ENCODE measurements at places on chromosomes 4 and X.

DNA sequence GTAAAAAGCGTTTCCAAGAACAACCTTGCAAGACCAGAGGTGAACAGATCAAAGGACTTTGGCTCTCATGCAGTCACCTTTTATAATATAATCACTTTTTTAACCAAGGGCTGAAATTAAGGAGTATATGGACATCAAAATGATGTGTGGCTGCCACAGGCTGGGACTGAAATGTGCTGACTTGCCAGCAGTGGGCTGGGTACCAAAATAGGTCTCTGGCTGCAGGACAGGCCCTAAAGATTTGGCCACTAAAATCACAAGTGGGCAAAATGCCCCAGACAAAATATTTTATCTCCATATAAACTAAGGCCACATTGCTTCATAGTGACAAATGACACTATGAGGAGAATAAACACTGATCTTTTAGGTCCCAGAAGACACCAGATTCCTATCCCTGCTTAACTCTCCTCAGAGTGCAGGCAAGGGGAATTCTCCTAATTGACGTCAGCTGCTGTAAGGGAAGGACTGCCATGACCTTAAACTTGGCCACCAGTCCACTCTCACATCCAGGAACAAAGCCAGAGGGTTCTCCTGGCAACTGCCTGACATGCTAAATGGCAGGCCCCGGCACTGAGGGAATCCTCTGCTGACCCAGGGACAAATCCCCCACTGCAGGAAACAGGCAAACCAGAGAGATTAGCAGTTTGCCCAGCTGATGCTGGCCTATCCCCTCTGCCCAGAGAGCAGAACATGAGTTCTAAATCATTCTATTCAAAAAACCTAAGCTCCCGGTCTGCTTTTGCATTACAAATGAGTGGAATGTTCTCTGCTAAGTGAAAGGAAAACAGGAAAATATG, 155.8 kb downstream of the PPP3CA start:
- DNase-seq, result peak; percentile 13

GRCh38 chr4:139337612-139338011, 35.3 kb upstream of the NDUFC1 start:
- DNase-seq, result no peak

- DNase-seq, result no peak
These were observed 94.3 kb downstream of the ANAPC10 start for GRCh38 chr4:145003675-145004074.

GRCh38 chr4:48046059-48046458, 29.5 kb downstream of the NIPAL1 start:
- DNase-seq, result no peak

DNA sequence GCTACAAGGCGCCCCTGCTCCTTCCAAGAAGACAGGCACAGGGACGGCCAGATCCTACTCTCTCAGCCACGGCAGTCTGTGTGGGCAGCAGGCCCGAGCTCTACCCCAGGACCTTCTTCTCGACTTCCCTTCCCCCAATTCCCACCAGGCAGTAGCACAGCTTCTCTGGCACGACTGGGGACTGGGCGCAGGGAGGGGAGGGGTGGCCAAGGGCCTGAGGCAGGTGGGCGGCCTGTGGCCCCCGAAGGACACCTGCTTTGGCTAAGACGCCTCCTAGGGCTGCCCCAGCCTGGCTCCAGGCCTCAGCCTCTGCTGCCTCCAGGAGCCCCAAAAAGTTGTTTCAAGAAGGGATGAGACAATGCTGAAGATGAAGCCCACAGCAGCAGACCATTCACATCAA, 24.2 kb upstream of the IRF2 start:
- no peak for DNase-seq

DNA sequence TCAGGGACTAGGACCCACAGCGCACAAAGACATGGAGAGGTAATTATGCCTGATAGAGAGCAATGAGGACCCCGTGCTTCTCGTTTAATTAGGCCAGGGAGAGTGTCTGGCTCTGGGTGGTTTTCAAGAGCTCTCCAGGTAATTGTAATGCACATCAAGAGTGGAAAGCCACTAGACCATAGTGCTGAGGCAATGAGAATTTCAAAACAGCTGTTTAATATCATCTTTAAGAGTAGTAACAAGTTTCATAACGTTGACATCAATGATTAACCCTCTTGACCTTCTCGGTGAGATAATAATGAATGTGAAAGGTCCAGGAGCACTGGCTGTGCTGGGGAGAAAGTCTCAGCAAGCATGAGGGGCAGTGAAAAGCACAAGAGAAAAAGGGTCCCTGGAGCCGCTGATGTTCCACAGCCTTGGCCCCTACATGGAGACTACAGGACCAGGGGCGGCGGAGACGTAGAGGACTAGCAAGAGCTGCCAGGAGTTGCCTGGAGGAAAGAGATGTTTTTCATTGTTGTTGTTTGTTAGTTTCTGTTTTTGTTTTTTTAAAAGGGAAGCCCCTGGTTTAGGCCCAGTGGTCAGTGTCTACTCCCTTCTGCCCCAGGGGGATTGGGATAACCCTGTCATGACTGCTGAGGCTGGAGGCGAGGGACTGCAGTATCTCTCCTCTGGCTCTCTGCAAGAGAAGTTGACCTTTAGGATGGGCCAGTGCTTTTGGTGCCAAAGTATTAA, 14.8 kb upstream of the CXCR3 start:
- no peak for DNase-seq

DNA sequence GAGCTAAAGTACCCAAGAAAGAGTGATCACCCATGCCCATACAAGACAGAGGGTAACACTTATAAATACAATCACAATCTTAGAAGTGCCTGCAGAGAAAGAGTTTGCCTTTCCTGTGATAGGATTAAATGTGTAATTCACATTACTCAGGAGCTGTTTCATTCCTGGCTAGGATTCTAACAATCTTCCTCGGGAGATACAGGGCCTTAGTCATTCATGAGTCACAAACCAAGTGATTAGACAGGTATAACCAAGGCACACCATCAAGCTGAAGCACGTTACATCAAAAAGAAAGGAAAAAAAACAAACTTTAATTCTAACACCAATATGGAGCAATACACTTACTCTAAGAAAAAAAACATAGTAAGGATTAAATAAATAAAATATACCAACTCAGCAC, 14.9 kb downstream of the ABCG2 start:
- no peak for DNase-seq

DNA sequence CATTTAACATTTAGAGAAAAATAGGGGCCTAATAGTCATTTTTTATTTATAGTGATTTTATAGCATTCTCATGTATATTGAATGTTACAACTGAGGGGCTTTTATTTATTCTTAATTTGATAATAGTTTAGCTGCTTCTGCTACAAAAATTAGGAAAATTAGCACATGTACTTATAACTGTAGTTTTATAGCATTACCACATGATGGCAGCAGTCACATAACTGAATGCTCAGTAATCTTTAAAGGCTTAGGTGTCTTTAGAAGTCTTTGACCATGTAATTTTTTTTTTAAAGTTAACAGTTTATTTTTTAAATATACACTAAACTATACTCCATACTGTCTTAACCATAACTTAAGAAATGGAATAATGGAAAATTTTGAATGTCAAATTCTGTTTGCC, 136.6 kb downstream of the STAG2 start:
- DNase-seq, result no peak

DNA sequence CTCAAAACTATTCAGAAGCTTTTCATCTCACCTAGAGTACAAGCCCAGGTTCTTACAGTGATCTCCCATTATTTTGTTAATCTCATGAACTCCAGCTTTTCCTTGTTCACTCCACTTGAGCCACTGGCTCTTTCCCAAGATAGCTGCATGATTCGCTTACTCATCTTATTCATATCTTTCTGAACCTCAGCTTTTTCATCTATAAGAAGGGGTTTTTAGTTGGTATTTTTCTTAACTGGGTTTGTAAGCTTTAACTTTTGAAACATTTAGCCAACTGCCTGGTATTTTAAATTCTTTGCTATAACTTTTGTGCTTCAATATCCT, 24.0 kb downstream of the GIMD1 start:
- DNase-seq, result no peak

DNA sequence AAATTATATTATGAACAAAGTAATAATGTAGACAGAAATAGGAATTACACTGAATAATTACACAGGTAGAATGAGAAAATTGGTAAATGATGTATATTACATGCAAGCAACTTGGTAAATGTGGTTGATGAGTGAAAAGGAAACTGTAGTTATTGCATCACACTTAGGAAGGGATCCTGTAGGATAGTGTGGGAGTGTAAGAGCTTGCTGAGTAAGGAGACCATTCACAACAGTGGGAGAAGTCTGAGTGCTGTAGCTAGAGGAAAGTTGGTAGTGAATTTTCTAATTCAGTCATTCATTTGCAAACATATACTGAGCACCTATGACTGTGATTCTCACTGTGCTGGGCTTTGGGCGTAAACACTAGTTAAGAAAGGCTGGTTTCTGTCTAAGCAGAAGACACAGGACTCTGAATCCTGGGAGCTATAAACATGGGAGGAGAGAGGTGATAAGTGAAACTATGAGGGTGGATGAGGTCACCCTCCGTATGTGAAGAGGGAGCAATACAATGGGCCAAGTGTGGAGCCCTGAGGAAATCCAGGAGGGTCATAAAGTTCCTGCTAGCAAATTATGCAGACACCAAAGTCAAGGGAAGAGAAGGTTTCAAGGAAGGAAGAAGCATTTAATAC, 14.2 kb upstream of the CPE start:
- DNase-seq, result no peak

DNA sequence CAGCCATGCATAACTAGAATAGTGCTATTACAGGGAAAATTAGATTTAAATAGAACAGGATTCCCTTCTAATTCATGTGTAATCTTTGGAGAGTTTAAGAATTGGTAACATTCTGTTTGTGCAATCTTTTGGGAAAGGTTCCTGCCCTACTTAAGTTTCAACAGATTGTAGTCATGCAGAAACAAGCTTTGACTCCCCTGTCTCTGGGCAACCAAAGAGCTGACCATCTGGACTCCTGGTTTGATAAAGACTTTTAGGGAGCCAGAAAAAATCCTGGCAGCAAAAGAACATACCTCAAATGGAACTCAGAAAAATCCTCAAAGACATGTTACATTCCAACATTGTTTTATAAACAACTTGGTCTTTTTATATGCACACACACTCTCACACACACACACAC, 191.1 kb upstream of the NEIL3 start:
- no peak for DNase-seq

Data from SHP77 treated with DMSO at 0.1 percent for 48 hours (cell line).